Uterus (tissue), 4 donors: ENCODE measurements at places on chromosomes 13 and 19. TPM values are rescaled to one million over a fixed set of nuclear protein-coding genes. Genes with fewer than 3 reads are reported as not detected.
A peak's percentile ranks its signal among the peaks of the same experiment; 100 is the strongest.

GRCh38 chr13:29936956-29937355 lies 86.5 kb upstream of the UBL3 start:
- no peak for DNase-seq

Gene CRX
- not detected for total RNA-seq

DNA sequence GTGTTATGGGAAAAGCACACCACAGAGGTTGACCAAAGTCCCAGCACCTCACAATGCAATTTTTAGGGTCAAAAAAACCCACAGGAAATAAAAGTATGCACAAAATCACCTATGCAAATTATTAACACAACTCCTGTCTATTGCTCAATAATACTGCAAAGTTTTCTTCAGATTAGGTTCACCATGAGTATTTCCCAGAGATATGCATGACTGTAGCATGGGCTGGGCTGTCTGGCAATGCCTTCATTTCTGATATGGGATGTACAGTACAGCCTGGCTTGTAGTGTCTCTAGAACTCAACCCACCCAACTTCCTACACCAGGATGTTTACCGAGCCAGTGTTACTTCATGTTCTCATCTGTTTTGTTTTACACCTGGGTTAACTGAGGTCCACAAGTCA lies 698.7 kb upstream of the ARGLU1 start:
- no peak for DNase-seq

- peak; percentile 76 for DNase-seq
These were observed at the start of gene DCLK1 for GRCh38 chr13:36131222-36131930. Gene DCLK1, minus strand, starts transcription at chr13:36131382.

Gene MBD3L3
- not detected for total RNA-seq

GRCh38 chr19:19120308-19121231 lies 17.7 kb downstream of the TMEM161A start:
- DNase-seq, result peak; percentile 96

GRCh38 chr13:34967851-34968562 lies 25.9 kb downstream of the NBEA start:
- no peak for DNase-seq

Gene KCNC3
- 0.85 TPM for total RNA-seq

Gene PEAK3
- total RNA-seq, result 0.26 TPM

DNA sequence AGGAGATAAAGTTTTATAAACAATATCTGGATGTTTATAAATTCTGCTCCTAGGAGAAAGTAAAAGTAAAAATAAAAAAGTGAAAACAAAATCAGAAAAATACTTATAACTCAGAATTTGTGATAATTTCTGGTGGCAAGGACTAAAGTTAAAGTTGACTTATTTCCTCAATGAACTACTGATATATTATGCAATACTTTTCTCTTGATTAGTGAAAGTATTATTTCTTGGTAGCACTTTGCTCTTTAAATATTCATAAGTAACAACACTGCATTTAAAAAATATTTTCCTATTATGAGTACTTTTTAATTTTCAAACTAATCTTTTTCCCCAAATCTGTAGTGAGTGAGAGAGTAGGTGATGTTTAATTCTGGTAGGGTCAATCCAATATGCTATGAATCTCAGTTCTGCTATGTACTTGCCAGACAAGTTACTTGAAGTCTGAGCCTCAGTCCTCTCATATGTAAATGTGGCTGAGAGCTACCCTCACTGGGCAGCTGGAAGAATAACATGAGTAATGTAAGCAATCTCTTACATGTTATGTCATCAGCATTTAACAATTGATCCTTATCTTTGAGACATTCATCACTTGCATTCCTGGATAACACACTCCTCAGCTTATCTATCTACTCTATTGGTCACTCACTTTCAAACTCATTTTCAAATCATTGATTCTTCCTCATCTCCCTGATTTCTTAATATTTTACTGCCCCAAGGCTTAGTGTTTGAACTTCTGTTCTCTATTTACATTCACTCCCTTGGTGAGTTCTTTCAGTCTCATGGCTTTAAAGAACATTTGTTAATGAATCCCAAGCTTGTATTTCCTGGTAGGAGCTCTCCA lies 239.0 kb downstream of the RGCC start:
- no peak for DNase-seq

Gene KLK14
- total RNA-seq, result not detected

Gene SHC2
- total RNA-seq, result 3.3 TPM

- DNase-seq, result no peak
These were observed 64.4 kb downstream of the B3GLCT start for GRCh38 chr13:31264151-31264550.

DNA sequence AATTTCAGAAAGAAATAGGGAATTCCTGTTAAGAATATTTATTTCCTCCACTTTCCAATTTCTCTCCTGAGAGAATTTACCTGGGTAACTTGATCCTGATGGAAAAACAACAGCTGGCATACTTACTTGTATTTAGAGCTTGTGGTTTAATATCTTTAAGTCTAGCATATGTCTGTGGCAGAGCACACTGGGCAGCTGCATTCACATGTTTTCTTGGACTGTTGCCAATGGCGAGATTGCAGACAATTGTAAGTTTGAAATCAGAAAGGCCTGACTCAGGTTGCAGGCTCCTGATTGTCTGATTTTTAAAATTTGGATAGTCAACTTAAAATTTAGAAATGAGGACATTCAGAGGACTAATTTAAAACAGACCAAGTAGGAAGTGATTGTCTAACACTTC lies 66.9 kb downstream of the NHLRC3 start:
- no peak for DNase-seq

GRCh38 chr19:45769821-45770191 lies 754 bp upstream of the SIX5 start:
- DNase-seq, result peak; percentile 72

- DNase-seq, result peak; percentile 61
These were observed 33.0 kb downstream of the DEDD2 start for GRCh38 chr19:42184401-42184861.

DNA sequence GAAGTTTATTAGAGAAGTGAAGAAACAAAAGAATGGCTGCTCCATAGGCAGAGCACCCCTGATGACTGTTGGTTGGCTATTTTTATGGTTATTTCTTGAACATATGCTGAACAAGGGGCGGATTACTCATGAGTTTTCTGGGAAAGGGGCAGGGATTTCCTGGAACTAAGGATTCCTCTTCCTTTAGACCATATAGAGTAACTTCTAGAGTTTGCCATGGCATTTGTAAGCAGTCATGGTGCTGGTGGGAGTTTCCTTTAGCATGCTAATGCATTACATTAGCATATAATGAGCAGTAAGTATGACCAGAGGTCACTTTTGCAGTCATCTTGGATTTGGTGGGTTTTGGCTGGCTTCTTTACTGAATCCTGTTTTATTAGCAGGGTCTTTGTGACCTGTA lies 38.7 kb upstream of the PCDH8 start:
- DNase-seq, result no peak

- no peak for DNase-seq
These were observed 387.7 kb upstream of the ZNF507 start for GRCh38 chr19:31957711-31958110.

Gene SIAH3
- 4.6 TPM for total RNA-seq

Gene SLITRK6
- not detected for total RNA-seq

- DNase-seq, result no peak
These were observed 8.9 kb downstream of the KLK2 start for GRCh38 chr19:50882188-50882587.

- DNase-seq, result no peak
These were observed 314.7 kb downstream of the UQCRFS1 start for GRCh38 chr19:28898249-28898648.

GRCh38 chr13:36998624-36999041 lies 507 bp downstream of the ALG5 start:
- peak; percentile 24 for DNase-seq

Gene CEACAM1
- total RNA-seq, result 12.2 TPM

Gene KASH5
- not detected for total RNA-seq

GRCh38 chr13:21218351-21219035 lies 42.0 kb downstream of the MRPL57 start:
- DNase-seq, result no peak

- DNase-seq, result peak; percentile 31
These were observed 130.3 kb upstream of the LSM14A start for GRCh38 chr19:34041925-34042521.

GRCh38 chr19:47436712-47437401 lies 17.5 kb upstream of the MEIS3 start:
- DNase-seq, result peak; percentile 82

DNA sequence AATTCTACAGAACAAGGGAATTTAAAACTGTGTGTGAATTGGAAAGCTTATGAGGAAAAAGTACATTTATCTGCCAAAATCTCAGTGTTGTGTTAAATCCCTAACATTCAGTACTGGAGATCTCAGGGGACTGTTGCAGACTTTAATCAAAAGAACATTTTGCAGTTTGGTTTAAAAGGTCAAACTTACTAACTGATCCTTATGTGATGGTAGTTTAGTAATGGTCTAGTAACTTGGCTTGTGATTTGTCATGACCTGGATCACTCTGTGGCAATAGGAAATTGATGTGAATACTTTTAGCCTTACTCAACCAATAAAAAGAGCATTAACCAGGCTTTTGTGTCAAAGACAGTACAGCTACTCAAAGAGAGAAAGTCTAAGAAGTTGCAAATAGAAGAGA lies 862.1 kb upstream of the MIR17HG start:
- no peak for DNase-seq

DNA sequence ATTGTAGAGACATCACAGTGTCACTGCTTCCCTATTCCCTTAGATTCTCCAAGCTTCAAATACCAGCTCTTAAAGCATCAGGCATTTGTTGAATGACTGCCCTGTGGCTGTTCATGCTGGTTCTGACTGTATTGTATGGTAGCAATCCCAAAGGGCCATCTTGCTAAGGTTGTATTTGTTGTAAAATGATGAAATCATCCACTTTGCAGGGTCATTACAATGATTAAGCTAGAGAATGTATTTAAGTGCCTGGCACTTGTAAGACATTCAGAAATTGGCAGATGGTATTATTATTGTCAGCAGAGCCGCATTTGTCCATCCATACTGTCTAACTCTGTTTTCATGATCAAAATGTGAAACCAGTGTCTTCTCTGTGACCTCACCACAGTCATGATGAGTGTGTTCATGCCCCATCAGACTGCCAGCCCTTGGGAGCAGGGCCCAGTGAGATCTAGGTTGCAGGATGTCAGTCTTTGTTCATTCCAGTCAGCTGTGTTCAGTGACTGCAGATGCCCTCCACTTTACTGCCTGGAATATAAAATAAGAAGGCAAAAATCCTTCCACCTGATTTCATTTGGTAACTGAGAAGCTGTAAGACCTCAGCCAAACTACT lies 86.1 kb downstream of the DHRS12 start:
- DNase-seq, result no peak

Gene FAM174C
- 24.3 TPM for total RNA-seq

Gene APOC4
- total RNA-seq, result not detected

- DNase-seq, result no peak
These were observed at the start of gene PDX1 for GRCh38 chr13:27919934-27920676. Gene PDX1, plus strand, starts transcription at chr13:27920000. Its CDS starts 139 bp downstream, at chr13:27920139.

- peak; percentile 60 for DNase-seq
These were observed 11.9 kb upstream of the AXL start for GRCh38 chr19:41206926-41207750.

Gene KLK5
- 1.0 TPM for total RNA-seq

DNA sequence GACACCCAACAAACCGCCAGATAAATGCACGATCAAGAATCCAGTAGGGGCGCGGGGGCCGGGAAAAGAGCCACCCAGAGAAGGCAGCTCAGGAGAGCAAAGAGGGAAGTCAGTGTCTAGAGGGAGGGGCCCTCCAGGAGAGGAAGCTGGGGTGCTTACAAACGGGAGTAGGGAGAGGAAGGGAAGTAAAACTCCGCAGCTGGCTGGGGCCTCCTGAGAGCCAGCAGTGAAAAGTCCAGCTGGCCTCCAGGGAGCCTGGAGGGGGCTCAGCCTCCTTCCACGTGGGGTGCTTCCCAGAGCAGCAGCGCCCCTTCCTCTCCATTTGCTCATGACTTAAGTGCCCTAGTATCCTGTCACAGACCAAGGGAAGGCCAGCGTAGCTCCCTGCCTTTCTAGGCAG lies 51.8 kb downstream of the TMED1 start:
- no peak for DNase-seq

Gene ACP5
- total RNA-seq, result 7.7 TPM

Gene EFNB2
- 8.8 TPM for total RNA-seq

DNA sequence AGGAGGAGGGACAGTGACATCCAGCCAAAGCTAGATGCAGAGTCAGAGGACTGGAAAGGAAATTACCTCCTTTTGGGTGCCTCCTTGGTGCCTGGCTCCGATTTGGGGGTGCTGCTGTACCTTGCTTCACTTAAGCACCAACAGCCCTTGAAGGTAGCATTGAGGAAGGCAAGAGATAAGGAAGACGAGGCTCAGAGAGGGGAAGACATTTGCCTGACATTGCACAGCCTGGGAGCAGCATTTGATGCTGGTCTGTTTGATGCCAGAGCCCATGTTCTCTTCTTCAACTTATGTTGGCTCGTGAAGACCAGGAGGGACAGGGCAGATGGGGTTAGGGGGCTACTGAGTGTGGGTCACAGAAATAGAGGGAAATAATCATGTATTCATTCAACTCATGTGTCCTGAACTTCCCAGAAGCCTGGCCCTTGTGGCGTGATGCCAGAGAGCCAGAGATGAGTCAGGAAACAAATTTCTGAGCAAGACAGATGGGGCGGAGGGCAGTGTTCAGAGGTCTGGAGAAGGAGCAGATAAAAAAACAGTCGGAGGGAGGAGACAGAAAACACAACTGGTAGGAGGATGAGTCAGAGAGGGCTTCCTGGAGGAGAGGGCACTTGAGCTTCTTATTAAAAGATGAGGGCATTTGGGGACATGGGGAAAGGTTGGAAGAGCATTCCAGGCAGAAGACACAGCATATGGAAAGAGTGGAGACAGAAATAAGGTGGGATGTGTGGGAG lies 3.0 kb upstream of the C19orf81 start:
- DNase-seq, result no peak

Gene KLK2
- not detected for total RNA-seq

DNA sequence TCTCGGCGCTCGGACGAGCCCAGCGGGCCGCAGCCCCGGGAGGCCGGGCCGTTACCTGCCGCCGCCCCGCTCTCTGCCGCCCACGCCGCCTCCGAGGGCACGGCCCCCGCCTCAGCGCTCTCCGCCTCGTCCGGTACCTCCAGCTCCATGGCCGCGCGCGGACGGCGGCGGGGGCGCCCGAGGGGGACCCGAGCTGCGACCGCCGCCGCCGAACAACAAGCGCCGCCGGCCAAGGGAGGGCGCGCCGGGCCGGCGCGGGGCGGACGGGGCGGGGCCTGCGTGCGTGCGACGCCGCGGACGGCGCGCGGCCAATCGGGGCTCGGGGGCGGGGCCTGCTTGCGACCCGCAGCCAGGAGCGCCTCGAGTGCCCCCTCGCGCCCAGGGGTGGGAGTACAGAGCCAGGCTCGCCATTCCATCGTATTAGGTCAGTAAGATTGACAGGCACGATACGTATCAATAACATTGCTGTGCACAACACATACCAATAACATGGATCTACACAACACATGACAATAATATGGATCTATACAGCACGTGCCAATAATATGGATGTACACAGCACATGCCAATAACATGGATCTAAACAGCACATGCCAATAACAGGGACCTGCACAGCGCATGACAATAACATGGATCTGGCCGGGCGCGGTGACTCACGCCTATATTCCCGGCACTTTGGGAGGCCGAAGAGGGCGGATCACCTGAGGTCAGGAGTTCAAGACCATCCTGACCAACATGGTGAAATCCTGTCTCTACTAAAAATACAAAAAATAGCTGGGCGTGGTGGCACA lies at the start of gene PIP5K1C:
TSS of gene PIP5K1C (minus strand) at position 227 of the 791 bp plus-strand sequence. CDS start at position 149, 78 bp downstream.
- peak; percentile 84 for DNase-seq

Gene CLEC4M
- total RNA-seq, result not detected

Gene ERFL
- not detected for total RNA-seq

Gene PCP2
- total RNA-seq, result not detected

- no peak for DNase-seq
These were observed 245.9 kb downstream of the ITGBL1 start for GRCh38 chr13:101698400-101698799.

- DNase-seq, result no peak
These were observed 949 bp upstream of the ZNF260 start for GRCh38 chr19:36528921-36529518.
